ENCODE measurements at places on chromosomes 16 and 17. TPM values are rescaled to one million over a fixed set of nuclear protein-coding genes. Genes with fewer than 3 reads are reported as not detected.

Gene FNDC8
- not detected for total RNA-seq

- no peak for DNase-seq
- H3K4me1 ChIP-seq: peaks cover 10% of the 10 kb centered on the region
- H3K4me3 ChIP-seq: no peak overlapping the region
- peak overlapping the region; percentile 10 for H3K27ac ChIP-seq
Observed at GRCh38 chr16:81431554-81432353, 12.9 kb upstream of the CMIP start.

DNA sequence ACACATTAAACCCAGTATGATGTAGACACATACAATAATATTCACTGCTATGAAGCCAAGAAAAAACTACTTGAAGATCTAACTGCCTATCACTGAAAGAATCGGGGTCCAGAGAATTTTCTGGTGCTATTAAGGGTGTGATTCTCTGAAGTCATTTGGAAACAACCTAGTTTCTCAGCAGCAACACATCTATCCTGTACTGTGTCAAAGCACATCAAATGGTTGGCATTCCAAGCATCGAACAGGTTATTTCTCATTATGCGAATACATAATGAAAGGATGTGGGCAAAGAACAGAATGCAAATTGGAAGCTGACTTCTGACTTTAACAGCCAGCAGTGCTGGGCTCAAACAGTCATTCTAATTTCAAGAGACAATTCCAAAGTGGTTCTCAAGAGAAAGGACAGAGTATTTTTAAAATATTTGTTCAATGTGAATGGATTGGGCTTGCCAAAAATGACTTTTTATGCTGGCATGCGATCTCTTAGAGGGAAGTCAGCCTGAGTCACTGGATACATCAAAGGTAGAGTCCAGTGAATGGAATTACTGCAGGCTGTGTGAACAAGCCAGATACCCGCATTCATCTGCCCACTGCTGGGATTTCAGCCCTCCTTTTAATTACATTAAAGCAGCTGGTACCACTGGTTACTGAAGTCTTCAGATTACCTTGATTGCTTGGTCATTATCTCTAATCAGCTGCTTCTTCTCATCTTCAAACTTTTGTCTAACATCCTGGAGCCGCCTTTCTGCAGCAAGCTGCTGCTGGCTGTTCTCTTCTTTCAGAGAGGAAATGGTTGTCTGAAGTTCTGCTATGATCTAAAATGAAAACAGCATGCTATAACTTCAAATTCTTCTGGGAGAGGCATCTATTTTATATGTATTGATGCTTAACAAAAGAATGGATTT is 181.2 kb upstream of the AXIN2 start:
- no peak overlapping the region for H3K27ac ChIP-seq
- no peaks in the 10 kb centered on the region for H3K4me1 ChIP-seq
- no peak overlapping the region for H3K4me3 ChIP-seq
- H3K36me3 ChIP-seq: no peaks in the 10 kb centered on the region
- no peaks in the 10 kb centered on the region for H3K27me3 ChIP-seq

- H3K4me1 ChIP-seq: peaks cover 6% of the 10 kb centered on the region
- H3K27ac ChIP-seq: no peak within 1 kb of the TSS
- H3K36me3 ChIP-seq: no peaks in the 10 kb centered on the region
Observed at GRCh38 chr17:30921544-30922196, at the start of gene ADAP2. ADAP2 (plus strand) TSS chr17:30921945; CDS start chr17:30922015, 70 bp downstream.

DNA sequence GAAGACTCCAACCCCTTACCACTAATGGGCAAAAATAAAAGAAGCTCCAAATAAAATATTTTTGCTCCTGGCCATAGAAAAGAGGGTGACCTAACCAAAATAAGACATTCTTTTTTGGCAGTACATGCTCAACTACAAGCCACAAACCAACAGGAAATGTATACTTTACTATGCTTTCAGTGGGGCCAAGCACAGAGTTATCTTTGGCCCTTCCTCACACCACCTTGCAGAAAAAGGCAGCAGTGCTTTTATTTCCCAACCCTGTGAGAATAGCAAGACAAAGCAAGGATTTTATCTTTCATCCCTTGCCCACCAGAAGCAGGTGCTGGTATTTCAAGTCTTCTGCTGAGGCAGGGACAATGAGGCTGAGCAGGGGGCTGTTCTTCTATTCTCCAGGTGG is 1493.1 kb downstream of the CDH11 start:
- H3K27ac ChIP-seq: no peak overlapping the region
- H3K4me1 ChIP-seq: no peaks in the 10 kb centered on the region
- no peak for DNase-seq
- no peaks in the 10 kb centered on the region for H3K27me3 ChIP-seq
- H3K36me3 ChIP-seq: no peaks in the 10 kb centered on the region
- no peak overlapping the region for H3K4me3 ChIP-seq

GRCh38 chr16:28495098-28495793 is 803 bp downstream of the APOBR start:
- H3K27ac ChIP-seq: peak overlapping the region; percentile 65
- H3K4me1 ChIP-seq: peaks cover 17% of the 10 kb centered on the region
- peak overlapping the region; percentile 9 for H3K4me3 ChIP-seq
- H3K27me3 ChIP-seq: no peaks in the 10 kb centered on the region
- peaks cover 8% of the 10 kb centered on the region for H3K36me3 ChIP-seq

DNA sequence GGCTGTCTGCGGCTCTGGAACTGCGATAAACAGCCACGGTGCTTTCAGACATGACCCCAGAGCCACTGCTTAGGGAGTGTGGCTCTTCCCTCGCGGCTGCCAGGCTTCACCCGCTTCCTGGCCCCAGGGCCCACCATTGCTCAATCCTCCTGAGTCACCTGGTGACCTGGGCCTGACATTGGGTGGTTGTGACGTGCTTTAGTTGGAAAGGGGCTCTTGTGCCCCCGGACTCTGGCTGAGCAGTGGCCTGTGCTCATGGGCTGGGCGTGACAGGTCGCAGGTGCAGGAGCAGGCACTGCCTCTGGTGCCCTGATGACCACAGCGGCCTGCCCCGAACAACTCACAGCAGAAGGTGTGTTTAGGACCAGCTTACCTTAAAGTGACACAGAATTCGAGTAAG is 8.6 kb upstream of the NUDT16L1 start:
- H3K4me1 ChIP-seq: peaks cover 64% of the 10 kb centered on the region
- H3K27ac ChIP-seq: peak overlapping the region; percentile 88
- DNase-seq: no peak
- H3K4me3 ChIP-seq: no peak overlapping the region
- H3K27me3 ChIP-seq: no peaks in the 10 kb centered on the region

DNA sequence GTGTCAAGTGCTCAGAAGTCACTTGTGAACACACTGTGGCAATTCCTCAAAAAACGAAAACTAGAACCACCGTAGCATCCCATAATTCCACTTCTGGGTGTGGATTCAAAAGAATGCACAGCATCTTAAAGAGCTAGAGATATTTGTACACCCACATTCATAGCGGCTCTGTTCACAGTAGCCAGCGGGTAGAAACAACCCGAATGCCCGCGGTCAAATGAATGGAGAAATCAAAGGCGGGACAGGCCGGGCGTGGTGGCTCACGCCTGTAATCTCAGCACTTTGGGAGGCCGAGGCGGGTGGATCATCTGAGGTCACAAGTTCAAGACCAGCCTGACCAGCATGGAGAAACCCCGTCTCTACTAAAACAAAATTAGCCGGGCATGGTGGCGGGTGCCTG is 337.5 kb downstream of the SEC14L1 start:
- DNase-seq: no peak
- no peak overlapping the region for H3K27ac ChIP-seq
- peaks cover 16% of the 10 kb centered on the region for H3K4me1 ChIP-seq
- H3K4me3 ChIP-seq: no peak overlapping the region

DNA sequence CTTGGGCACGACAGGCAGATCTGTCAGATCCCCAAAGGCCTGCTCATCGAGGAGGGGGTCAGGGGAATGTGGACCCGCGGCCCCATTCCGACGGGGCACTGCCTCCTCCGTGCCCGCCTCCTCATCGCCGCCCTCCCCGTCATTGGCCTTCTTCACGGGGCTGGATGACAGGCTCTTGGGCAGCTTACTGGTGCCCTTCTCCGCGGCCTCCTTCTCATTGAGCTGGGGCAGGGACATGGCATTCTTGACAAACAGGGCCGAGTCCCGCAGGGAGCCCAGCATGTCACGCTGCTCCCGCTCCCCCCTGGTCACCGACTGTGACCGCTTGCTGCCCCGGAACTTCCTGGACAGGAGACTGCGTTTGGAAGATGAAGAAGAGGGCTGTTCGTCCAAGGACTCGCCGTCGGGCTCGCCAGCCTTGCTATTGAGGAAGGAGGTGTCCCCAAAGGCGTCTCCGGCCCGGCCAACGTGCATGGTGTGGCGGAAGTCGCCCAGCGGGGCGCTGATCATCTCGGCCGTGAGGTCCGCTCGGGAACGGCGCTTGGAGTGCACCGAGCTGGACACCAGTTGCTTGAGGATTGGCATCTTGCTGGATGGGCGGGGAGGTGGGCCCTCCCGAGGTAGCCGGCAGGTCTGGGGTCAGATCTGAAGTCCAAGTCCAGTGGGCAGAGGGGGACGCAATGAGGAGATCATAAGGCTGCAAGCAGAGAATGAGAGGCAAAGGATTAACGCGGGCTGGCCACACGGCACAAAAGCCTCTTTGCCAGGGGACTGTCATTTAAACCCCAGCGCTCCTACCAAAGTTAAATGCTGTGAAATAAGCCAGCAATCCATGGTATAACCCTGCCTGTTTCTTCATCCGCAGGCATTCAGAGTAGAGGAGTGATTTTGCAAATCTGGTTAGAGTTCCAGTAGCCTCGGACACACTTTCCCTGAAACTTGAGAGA is 24.5 kb upstream of the CPSF4L start:
- no peak for DNase-seq
- H3K27me3 ChIP-seq: no peaks in the 10 kb centered on the region
- H3K4me1 ChIP-seq: peaks cover 47% of the 10 kb centered on the region
- peaks cover 2% of the 10 kb centered on the region for H3K36me3 ChIP-seq

- H3K27me3 ChIP-seq: no peaks in the 10 kb centered on the region
- no peaks in the 10 kb centered on the region for H3K36me3 ChIP-seq
- no peak overlapping the region for H3K27ac ChIP-seq
- DNase-seq: no peak
- H3K4me1 ChIP-seq: no peaks in the 10 kb centered on the region
Observed at GRCh38 chr17:55622547-55622946, 100.1 kb downstream of the TMEM100 start.

GRCh38 chr17:81831563-81831956 is 1.5 kb downstream of the MCRIP1 start:
- DNase-seq: no peak
- H3K4me3 ChIP-seq: no peak overlapping the region
- peaks cover 33% of the 10 kb centered on the region for H3K4me1 ChIP-seq
- H3K36me3 ChIP-seq: no peaks in the 10 kb centered on the region

Gene CPHXL2
- total RNA-seq: not detected

GRCh38 chr16:74297145-74297665 is 591 bp downstream of the PSMD7 start:
- H3K36me3 ChIP-seq: peaks cover 7% of the 10 kb centered on the region
- H3K4me3 ChIP-seq: peak overlapping the region; percentile 97
- H3K4me1 ChIP-seq: no peaks in the 10 kb centered on the region
- DNase-seq: peak; percentile 55
- H3K27ac ChIP-seq: peak overlapping the region; percentile 97

DNA sequence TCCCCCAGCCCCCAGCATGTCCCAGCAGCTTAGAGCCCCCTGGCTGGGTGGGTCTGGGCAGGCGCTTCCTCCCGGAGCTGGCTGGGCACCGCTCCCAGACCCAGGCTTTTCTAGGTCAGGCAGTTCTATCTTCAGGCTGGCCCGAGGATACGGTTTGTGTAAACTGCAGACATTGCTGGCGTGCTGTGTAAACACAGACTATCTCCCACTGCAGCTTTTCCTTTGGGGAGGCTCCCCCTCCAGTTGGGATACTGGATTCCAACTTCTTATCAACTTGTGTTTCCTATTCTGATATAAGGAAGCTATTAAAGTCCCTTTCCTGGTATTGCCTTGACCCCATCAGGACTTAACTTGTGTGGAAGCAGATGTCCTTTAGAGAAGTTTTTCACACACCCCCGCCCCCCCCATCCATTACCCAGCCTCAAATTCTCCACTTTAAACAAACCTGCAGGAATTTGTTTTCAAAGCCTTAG is 18.3 kb upstream of the GNA13 start:
- peaks cover 9% of the 10 kb centered on the region for H3K4me1 ChIP-seq
- no peaks in the 10 kb centered on the region for H3K36me3 ChIP-seq
- no peak overlapping the region for H3K4me3 ChIP-seq
- H3K27ac ChIP-seq: no peak overlapping the region

DNA sequence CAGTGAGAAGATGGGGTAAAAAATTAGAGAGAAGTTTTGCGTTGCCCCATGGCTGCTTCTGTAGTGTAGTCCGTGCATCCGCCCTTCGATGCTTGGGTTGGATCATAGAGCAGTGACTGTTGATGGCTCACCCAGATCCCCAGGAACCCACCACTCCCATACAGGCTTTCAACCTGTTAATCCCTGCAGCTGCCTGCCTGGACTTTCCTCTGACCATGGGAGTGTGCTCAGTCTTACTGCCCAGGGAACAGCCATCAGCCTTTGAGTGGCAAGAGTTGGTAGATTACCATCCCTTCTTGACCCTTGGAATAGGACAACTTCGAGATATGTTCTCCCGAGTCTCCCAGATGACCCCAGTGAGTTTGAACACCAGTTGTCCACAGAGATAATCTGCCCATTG is 299.5 kb upstream of the HSBP1 start:
- H3K27me3 ChIP-seq: no peaks in the 10 kb centered on the region
- H3K4me1 ChIP-seq: no peaks in the 10 kb centered on the region
- H3K4me3 ChIP-seq: no peak overlapping the region
- DNase-seq: no peak
- no peaks in the 10 kb centered on the region for H3K36me3 ChIP-seq

Gene CACNG1
- not detected for total RNA-seq

All from liver (tissue), 10 donors.